ENCODE measurements at places on chromosomes 2 and 18.

GRCh38 chr2:5548991-5549715 is 143.0 kb upstream of the SOX11 start:
- no peak for DNase-seq

DNA sequence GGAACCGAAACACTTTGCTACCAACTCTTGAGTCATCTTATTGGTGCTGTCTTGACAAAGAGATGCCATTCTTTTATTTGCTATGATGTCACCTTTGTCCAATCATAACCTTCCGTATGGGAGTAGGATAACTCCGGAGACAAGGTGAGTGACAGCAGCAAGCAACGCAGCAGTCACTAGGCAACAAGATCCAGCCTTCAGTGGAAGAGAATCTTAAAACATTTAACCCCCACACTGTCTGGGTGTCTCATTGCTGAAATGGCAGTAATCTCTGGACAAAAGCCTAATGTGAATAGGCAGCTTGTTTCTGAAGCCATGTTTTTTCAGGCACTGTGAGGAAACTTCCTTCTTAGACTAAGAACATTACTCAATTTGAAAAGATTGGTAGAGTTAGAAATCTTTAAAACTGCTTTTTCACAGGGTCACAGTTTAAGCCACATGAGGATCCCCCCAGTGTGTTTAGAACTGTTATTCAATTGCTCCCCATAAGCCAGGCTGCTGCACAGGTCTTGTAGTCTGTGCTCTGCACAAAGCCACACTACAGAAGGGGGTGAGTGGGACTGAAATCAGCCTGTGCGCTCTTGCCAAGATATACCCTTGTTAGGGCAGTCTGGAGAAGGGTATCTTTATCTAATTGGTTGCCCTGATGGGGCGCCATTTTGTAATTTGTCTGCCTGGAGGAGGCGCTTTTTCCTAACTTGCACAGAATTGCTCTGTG is 131.5 kb upstream of the STON1 start:
- no peak for DNase-seq

DNA sequence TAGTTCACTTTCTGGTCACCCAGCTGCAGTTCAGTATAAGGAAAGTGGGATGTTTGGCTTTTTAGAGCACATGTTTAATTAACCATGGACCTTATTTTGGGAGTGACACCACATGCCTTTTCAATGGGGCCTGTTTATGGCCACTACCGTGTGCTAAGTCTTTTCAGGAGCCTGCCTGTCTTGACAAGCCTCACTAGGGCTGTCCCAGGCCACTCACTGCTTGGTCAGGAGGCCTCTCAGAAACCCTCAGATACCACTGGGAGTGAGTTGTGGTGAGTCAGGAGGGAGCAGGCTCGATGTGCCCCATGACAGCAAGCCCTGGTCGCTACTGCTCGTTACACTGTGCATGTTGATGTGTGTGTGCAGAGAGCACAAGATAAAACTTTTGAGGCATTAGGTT is 123.0 kb downstream of the MAP4K4 start:
- no peak for DNase-seq

- no peak for DNase-seq
Observed at GRCh38 chr18:21826641-21827302, 86.2 kb downstream of the MIB1 start.

- DNase-seq: no peak
Observed at GRCh38 chr2:48108455-48108854, 202.2 kb upstream of the FBXO11 start.
